ENCODE measurements at places on chromosomes 4 and X.

DNA sequence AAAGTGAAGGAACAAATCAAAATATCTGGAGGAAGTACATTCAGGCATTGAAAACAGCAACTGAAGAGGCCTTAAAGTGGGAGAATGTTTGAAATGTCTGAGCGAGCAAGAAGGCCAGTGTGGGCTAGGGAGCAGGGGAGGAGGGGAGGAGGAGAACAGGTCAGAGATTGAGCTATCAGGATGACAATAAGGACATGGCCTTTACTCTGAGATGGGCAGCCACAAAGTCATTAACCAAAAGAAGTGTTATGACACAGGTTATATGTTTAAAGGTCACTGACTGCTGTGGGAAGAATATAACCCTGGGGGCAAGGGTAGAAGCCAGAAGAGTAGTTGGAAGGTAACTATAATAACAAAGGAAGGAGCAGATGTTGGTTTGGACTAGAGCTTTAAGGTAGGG lies 315.4 kb downstream of the INPP4B start:
- no peak for DNase-seq

- DNase-seq = no peak
These were observed 6.3 kb downstream of the FAM47E start for GRCh38 chr4:76257824-76258223.

GRCh38 chr4:89489338-89489771 lies 181.8 kb upstream of the GPRIN3 start:
- no peak for DNase-seq

DNA sequence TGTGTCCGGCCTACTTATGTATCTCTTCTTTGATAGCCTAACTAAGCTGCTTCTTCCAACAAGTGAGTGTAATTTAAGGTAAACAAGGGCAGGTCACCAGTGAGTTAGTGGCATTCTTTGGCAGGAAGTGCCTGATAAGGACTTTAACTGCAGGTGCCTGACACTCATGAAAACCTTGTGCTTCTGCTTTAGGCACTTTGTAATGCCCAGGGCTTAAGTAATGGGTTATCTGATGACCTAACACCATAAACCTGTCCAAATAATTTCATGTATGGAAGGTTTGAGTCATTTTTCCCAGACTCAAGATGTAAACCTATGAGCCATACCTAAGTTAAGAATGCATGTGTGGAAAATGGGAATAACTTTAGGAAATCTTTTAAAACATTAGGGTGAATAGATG lies 43.0 kb downstream of the BCOR start:
- DNase-seq = no peak

DNA sequence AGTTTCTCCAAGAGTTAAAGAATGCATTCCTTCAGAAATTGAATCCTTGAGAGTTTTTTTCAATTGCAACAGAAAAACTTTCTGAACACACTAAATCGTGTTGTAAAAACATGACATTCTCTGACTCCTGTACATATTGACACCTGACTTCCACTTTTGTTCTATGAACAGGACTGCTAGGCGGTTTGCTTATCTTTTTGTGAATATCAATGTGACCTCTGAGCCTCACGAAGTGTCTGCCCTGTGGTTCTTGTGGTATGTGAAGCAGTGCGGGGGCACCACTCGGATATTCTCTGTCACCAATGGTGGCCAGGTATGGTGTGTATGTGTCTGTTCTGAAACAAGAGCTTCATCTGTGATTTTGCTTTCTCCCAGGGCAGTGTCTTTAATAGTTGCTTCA lies 71.9 kb downstream of the MAOA start:
- no peak for DNase-seq

DNA sequence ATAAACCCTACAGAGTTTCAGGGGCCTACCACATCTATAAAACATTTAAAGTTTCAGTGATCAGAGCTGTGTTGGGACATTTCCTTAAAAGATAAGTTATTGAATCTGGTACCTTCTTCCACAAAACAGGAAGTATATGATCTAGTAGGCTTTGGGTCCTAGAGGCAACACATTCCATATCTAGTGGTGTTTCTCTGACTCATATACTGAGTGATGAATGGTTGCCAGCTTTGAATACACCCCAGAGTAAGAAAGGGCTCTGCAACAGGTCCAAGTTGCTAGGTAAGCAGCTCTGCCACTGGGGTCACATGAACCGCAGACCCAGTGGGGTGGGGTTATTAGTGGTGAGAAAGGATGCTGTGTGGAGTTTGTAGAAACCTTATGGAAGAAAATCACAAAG lies 32.4 kb upstream of the BLTP1 start:
- no peak for DNase-seq

DNA sequence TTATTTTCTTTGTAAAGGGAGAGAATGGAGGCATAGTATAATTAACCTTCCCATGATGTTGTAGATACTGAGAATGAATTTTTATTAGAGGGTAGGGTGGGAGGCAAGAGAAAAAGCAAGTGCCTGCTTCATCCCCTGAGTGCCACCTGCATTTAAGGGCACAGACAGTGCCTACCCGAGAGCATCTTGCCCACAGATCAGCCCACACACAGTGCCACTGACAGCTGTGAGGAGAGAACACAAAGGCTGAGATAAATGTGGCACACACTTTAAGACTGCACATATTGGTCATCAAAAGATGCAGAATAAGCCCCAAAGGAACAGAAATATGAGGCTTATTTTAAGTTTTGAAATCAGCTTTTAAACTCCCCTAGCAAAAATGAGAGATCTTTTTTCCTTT lies 250.8 kb downstream of the SLC39A8 start:
- no peak for DNase-seq

Measured in DMS53 (cell line).